ENCODE measurements at places on chromosomes 2 and 18.

DNA sequence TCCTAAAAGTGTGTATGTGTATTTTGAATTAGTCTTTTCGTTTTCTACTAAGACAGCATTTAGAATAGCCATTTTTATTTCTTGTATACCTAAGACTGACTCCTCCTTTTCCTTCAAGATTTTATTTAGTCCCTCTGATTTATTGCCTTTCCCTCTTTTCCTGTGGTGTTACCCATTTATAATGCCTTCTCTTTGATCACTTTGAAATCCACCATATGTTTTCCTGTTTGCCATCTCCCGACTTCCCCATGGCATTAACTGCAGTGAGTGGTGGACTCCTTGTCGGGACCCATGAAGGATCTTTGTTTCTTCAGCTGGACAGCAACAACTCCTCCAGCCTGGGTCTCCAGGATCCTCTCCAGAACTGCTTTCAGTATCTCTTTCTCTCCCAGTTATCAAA is 160.7 kb downstream of the CSRNP3 start:
- no peak for DNase-seq

DNA sequence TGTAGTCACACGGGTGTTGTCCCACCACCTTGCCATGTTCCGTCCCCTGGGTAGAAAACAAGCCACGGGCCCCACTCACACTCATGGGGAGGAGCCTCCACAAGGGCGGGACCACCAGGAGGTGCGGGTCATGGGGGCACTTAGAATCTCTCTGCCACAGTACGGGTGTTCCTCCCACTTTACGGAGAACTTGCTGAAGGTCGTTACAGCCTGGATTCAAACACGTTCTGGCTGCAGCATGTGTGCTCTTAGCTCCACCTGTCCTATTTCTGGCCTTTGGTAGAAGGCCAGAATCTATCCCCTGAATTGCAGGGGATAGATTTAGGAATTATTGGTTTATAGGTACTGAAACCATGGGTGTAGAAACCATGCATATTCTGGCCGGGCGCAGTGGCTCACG is 14.9 kb upstream of the CEP192 start:
- no peak for DNase-seq

DNA sequence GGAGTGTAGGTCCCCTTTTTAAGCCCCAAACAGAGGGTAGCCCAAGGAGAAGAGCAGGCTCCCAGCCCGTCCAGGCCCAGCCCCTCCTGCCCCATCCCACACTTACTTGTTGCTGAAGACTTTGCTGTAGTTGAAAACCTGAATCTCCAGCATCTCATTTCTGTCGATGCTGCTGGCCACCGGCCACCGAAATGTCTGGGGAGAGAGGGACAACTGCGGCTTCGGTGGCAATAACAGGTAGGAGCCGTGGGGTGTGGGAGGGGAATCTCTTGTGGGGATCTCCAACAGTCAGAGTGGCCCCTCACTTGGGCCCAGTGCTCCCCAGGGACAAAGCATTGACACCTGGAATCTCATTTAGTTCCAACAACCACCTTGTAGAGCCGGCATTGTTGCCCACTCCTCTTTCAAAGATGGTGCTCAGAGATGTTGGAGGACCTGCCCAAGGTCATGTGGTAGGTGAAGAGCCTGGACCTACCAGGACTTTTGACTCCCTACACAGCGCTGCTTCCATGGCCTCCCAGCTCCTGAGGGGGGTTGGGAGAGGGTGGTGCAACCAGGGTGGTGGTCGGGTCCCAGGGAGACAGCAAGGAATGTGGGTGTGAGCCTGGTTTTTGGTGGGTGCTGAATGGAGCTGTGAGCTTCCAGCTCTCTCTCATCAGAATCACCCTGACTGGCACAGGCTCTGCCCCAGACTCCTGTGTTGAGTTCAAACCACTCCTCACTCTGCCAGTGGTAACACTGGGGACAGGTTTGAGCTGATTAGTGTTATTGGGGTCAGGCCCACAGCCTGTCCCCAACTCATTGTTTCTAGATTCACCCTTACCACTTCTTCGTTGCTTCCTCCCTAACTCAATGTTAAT is 50.0 kb upstream of the OTOF start:
- no peak for DNase-seq

- no peak for DNase-seq
Measured at GRCh38 chr2:184312970-184313369, 285.4 kb upstream of the ZNF804A start.

DNA sequence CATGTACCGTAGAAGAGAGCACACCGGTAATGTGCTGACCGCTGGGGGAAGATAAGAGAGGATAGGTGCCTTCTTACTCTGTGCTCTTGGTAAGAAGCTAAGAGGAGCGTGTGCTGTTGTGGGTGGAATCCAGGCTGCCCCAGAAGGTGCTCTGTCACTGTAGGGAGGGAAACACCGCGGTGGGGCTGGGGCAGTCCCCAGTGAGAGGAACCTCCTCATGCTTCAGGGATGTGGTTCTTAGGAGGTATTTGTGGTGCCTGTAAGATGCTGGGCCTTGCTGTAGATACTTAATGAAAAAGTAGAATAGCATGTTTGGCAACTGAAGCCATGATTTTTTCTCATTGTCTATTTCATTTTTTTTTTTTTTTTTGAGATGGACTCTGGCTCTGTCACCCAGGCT is 1.1 kb downstream of the COLEC11 start:
- DNase-seq, result no peak

DNA sequence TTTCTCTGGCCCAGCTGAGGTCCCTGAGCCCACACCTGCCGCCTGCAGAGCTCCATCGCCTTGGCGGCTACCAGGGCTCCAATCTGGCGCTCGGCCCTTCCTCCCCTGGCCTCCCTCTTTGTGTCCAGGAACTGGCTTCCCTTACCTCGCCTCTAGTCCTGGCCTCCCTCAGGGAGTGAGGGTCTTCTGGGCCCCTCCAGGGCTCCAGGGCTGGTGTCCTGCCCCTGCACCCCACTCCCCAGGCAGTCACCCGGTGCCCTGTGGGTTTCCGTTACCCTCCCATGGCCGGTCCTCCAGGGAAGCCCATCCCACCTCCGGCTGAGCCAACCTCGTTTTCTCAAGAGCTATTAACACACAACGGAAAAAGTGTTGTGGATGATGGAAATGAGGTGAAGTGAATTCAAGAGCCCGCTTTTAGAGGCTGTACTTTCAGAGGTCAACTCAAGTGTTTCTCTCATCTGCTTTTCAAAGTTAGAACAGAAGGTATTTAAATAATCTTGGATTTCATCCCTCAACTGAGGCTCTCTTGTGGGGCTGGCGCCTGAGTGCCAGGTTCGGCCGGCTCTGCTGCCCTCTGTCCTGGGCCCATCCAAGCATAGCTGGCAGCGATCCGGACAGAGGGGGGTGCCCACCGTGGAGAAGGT is 131.9 kb downstream of the ASB1 start:
- no peak for DNase-seq

GRCh38 chr2:161250864-161251436 is 57.3 kb upstream of the PSMD14 start:
- DNase-seq, result peak; percentile 51

Data from HCEC 1CT (cell line).